Epithelial cell of prostate (primary cell): ENCODE measurements at places on chromosomes 2 and 18.

GRCh38 chr2:40412456-40412855 lies 39.4 kb downstream of the SLC8A1 start:
- DNase-seq, result no peak

GRCh38 chr2:155947069-155947468 lies 385.5 kb downstream of the NR4A2 start:
- no peak for DNase-seq

DNA sequence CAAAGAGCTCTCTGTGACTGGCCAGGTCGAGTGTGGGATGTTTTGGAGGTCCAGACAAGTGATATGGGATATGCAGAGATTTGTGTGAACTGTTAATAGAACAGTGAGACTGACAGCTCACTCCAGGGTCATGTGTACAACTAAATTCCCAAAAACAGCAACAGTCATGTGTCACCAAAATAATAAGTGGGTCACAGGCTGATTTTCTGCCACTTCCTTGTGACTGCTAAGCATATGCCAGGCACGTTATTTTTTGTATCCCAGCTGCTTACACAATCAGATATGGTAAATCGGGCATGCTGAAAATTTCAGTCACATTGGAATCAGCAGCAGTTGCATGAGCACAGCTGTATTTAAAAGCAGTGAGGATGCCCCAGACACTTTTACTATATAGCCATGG lies 198.7 kb downstream of the PTGR3 start:
- DNase-seq, result no peak

GRCh38 chr2:128798502-128799283 lies 480.0 kb upstream of the HS6ST1 start:
- DNase-seq, result no peak

DNA sequence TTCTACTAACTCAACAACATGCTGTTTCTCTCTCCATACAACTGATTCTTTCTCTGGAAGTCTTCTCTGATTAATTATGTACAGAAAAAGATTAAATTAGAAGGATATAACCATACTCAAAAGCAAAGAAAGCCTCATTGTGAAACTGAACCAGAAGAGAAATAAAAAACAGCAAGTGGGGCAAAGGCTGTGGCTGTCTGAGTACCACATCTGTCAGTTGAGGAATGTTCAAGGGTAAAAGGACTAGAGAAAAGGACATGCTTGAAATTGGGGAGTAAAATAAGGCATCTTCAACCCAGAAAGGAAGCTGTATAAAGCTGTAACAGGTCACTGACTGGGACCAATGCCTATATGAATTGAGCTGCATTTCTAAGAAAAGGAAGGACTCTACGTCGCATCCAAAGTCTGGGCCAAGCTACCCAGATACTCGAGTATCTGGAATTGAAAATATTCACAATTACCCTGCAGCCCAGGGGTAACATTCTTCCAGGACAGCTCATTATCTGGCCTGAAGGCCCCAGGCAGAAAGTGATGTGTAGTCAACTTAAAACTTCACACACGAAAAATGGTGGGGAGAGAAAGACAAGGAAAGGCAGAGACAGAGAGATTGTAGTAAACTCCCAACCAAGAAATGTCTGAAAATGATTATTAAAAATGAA lies 356.0 kb upstream of the GALNT5 start:
- DNase-seq, result no peak

GRCh38 chr2:26653207-26654060 lies 12.3 kb upstream of the CIB4 start:
- DNase-seq, result no peak
